ENCODE measurements at places on chromosomes 4 and X.

DNA sequence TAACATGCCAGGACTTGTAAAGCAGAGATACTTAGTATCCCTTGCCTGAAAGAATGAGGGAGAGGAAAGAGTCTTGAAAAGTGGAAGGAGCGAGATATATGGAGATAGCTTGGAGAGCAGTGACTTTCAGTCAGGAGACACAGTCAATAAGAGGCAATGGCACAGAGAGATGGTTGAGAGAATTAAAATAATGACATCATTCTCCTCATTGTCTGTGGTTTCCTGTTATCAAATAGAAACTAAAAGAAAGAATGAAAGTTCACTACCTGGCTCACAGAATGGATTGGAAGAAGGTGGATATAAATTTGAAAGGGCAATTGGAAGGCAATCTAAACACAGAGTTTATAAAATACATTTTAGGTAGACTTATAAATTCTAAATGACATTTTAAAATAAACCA lies 760.2 kb upstream of the AADAT start:
- no peak for DNase-seq

GRCh38 chr4:159705334-159705733 lies 602.5 kb downstream of the RAPGEF2 start:
- DNase-seq, result no peak

DNA sequence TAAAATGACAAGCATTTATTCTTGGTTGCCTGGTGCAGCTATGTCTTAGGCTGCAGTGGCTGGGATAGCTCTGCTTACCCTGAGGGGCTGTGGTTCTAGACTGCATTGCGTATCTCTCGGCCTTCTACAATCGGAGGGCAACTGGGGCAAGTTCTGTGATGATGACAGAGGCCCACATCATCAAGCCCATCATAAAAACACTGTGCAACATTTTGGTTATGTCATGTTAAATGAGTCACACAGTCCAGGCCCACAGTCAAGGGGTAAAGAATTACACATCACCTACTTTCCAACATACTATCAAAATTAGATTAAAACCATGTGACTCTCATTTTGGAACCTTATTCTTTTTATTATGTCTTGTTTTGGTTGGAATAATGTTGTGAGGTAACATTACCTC lies 120.2 kb upstream of the GUCY1A1 start:
- no peak for DNase-seq

DNA sequence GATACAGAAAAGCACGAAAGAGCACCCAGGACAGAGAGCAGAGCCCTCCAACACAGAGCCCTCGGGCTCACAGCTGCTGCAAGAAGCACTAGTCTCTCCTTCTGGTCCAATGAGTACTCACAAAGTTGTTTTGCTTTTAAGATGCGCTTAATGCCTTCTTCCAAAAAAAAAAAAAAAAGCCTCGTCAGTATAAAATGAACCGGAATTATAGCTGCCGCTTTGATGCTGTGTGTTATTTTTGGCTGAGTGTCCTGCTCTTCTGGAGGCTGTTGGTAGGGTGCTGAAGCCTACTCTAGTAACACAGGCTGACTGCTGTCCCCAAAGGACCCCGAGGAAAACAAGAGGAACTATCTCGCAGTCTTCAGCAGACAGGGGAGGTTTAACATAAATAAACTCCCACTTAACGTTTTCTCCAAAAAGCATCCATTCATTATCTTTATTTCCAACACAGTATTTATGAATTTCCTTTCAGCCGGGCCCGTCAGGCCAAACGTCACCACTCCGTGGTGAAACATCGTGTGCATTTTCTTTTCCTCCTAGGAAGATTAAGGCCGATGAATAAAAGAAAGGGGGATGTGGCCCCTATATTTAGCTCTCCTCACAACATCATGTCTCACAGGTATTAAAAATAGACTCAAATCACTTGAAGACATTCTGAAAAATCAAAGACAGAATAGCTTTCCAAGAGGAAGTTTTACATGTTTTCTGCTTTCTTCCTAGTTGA lies 213.7 kb upstream of the PPARGC1A start:
- DNase-seq, result no peak

DNA sequence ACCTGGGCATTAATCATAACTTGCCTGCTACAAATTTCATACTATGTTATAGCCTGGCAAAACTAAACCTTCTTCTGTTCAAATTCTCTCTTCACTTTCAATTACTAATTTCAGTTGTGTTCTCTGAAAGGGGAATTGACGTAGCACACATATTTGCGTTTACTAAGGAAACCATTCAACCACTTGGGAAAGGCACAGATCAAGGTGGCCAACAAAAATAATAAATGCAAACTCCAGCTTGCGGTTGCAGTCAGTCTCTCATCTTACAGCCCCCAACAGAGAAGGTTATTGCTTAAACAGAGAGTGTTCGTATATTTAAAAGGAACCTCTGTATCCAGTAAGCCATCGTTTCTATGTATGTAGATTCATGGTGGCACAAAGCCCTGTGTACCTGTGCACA lies 4.0 kb downstream of the SRPX start:
- no peak for DNase-seq

Measured in activated CD4-positive, CD25-positive, alpha-beta regulatory T cell (primary cell).